Dermis microvascular lymphatic vessel endothelial cell (primary cell): ENCODE measurements at places on chromosomes 7 and 10.

DNA sequence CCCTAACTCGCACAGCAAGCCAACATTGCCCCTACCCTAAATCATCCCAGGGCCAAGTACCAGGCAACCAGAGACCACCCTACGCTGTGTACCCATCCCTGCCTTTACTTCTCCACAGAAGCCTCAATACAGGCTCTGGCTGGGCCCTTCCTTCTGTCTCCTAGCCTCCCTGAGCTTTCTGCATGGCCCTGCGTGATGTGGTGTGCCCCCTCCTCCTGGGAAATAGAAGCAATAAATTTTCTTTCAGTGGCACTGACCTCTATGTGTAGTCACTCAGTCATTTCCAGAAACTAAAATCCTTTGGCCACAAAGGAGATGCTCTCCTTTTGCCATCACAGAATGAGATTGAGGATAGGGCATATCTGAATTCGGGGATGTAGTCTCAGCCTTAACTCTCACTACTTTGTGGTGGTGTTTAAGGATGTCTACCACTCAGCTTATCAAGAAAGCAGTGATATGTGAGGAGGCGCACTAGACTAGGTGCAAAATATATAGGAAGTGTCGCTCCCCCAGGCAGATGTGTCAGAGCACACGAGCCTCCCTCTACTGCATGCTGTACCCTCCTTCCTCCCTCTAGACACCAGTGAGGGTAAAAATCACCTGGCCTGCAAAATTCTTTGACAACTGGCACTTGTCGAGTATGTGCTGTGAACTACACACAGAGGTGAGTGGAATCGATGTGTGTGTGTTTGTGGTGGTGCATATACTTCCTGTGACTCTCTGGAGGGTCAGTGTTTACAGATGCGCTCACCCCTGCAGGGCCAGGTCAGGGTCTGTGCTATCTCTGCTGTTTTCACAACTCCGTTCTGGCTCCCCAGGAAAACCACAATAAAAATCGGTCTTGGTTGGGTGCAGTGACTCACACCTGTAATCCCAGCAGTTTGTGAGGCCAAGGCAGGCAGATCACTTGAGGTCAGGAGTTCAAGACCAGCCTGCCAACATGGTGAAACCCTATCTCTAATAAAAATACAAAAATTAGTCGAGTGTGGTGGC lies 825.9 kb upstream of the IGFBP3 start:
- no peak for DNase-seq

DNA sequence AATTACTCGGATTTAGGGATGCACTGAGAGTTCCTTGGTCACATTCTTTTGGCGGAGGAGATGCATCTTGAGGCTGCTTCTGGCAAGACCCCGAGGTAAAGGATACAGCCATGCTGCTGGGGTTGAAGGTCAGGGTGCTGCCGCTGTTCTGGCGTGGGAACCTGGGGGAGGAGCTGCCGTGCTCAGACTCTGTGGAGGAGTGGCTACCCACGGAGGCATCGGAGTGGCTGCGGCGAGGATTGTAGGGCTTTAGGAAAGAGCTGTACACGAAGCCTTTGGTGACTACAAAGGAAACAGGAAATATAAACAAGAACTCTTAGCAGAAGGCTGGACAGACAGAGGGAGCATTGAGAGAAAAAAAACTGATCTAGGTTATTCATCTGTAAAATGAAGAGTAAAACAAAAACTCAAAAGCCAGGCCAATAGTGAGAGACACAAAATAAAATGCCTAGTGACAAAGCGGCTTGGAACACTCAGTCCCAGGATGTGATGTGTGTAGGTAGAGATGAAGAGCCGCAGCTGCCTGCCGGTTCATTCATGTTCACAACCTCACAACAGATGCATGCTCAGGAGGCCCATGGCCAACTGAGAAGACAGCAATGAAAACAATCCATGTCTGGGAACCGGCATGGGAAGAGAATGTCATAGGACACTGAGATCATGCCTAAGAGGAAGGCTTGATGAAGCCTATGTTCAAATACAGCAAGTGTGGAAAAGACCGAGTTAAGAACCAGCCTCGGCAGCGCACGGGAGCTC lies 97.8 kb downstream of the ABCC2 start:
- DNase-seq = no peak

- DNase-seq = no peak
Measured at GRCh38 chr10:2908851-2909630, 158.3 kb upstream of the PFKP start.

- no peak for DNase-seq
Measured at GRCh38 chr10:11164551-11164802, 146.8 kb downstream of the CELF2 start.

DNA sequence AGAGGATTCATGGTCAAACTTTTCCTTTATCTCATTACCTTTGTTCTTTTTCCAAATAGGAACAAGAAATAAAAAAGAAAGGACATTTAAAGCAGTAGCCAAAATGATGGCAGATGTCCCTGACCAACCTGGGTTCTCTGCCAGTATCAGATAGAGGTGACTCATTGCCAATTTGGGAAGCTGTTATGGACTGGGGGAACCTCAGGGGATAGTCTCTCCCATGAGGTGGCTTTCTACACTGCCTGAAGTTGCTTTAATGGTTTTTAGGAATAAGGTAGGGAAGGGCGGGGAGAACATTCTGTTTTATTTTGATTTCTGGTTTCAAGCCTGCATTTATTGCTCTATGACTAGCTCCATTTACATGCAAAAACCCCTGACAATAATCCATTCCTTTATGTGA lies 457.9 kb upstream of the TPK1 start:
- DNase-seq = no peak
